ENCODE measurements at places on chromosomes 1 and 21.

DNA sequence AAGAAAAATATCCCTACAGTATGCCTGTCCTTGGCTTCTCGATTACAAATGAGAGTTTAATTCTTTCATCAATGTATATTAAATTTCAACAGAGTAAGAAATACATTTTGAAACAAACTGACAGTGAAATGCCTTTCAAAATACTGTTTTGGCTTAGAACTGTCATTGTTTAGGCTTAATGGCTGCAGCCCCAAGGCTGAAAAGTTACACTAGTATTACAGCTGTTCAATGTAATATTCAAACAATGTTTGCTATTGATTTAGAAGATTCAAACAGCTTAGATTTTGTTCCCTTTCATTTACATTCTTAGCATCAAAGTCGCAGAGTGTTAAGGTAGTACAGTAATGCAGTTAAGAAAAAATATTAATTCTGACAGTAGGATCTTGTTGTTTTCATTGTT, 882.9 kb upstream of the ADGRL2 start:
- no peak for DNase-seq

DNA sequence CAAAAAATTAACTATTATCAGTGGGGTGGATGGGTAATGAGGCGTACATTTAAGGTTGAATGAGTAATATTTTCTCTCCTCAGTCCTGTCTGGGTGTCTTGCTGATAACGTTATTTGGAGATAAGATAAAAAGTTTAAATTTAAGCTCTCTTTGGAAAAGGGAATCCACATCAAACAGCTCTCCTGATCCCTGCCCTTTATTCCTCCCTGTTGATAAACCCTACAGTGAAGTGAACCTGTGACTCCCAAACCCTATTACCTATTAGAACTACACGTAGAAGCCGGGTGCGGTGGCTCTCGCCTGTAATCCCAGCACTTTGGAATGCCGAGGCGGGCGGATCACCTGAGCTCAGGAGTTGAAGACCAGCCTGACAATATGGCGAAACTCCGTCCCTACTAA, 9.9 kb upstream of the GPR161 start:
- no peak for DNase-seq

DNA sequence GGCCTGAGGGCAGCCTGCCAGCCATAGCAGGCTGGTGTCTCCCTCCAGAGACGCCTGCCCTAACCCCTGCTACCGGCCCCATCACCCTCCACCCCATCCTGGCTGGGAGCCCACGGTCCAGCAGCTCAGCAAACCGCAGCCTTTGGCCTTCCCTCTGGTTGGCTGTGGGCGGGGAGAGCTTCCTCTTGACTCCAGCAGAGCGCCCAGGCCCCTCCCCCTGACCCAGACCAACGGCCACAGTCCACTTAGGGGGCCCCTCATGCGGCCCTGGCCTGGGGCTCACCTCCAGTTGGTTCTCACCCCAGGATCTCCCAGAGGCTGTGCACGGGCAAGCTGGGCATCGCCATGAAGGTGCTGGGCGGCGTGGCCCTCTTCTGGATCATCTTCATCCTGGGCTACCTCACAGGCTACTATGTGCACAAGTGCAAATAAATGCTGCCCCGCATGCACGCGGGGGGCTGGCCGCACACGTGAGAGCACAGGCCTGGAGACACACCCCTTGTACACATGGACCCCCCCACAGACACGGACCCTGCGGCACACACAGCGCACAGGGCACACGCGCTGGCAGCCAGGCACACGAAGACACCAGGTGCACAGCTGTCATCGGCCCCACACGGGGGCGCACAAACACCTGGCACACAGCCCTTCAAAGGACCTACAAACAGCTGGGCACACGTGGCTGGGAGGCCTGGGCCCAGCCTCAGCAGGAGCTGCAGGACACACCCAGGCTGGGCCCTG, 3.1 kb downstream of the SMIM1 start:
- peak; percentile 58 for DNase-seq

DNA sequence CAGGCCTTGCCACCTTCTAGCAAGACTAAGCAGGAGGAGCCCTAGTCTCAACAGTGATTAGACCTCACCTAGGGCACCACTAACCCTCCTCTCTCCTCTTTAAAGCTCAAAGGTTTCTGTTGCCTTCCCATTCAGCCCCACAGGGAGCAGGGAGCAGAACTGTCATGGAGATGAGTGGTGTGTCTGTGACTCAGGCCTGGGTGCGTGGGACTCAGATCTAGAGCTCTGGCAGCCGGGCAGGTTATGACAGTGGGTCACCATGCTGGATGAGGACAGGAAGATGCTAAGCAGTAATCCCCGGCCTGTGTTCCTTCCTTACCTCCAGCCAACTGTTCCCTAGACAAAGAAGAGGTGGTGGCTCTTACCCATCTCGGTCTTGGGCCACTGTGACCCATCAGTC, 60.1 kb upstream of the COA6 start:
- DNase-seq, result no peak

DNA sequence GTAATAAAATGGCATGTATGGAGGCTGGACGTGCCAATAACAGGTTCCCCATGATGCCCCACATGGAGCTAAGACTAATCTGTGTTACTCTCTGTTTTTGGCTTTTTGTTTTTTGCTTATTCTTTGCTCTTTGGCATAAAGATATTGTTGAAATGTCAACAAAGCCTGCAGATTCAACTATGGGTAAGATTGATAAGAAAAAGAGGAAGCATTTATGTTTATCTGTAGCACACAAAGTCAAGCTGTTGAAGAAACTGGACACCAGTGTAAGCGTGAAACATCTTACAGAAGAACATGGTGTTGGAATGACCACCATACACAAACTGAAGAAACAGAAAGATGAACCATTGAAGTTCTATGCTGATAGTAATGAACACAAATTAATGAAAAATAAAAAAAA, 402.7 kb downstream of the LTN1 start:
- no peak for DNase-seq

DNA sequence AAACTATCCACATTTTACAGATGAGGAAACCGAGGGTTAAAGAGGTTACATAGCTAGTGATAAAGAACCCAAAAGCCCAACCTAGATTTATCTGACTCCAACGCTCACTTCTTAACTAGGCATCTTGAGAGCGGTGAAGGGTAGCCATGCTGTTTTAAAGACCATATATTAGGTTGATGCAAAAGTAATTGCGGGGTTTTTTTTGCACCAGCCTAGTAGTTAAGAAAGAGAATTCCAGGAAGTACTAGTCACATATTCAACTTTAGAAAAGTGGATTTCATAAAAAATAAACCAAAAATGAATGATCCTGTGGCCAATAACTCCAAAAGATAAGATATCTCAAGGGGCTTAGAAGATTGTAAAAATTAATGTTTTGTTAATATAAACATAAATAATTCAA, 162.1 kb downstream of the GLUL start:
- DNase-seq, result no peak

- DNase-seq, result no peak
These were observed 1.2 kb downstream of the CHD5 start for GRCh38 chr1:6178751-6179563.

DNA sequence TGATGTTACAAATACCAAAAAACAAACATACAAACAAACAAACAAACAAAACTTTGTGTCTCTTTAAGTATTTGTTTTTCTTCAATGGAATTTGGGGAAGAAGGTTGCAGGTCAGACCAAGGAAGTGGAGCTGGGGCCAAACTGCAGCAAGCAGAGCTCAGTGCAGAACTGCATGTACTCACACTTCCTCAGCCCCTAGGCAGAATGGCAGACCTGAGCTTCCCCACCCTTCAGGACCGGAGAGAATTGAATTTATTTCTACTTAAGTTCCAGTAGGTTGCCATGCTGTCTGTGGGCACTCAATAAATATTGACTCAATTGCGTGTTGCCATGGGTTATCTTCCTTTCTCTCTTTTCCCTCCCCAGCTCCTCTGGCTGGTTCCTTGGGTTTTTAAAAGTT, 173.6 kb downstream of the PTGER3 start:
- DNase-seq, result no peak

GRCh38 chr1:109625601-109626560, 6.2 kb downstream of the AMPD2 start:
- no peak for DNase-seq

- no peak for DNase-seq
These were observed 4.8 kb upstream of the TTC4 start for GRCh38 chr1:54710841-54711240.

DNA sequence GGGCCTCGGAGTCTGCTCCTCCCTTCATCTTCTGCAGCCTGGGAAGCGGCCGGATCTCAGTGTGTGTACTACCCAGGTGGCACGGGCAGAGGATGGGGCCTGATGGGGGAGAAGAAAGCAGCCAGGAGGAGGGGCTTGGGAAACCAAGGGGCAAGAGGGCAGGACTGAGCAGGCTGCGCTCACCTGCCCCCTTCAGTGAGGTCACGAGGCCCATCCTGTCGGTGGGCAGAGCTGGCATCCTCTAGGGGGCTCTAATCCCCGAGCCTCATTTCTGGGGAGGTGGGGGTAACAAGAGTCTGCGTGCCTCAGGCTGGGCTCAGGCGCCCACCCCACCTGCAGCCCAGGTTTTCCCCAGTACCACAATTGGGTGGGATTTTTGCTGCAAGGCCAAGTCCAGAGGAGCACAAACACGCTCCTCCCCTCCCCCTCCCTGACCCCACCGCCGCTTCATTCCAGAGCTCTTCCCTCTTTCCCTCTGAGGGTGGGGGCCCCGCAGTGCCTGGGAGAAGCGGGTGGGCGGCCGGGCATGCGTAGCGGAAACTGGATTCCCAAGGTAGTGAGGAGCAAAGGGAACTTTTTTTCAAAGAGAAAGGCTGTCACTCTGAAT, 1.8 kb upstream of the WNT3A start:
- DNase-seq, result no peak

DNA sequence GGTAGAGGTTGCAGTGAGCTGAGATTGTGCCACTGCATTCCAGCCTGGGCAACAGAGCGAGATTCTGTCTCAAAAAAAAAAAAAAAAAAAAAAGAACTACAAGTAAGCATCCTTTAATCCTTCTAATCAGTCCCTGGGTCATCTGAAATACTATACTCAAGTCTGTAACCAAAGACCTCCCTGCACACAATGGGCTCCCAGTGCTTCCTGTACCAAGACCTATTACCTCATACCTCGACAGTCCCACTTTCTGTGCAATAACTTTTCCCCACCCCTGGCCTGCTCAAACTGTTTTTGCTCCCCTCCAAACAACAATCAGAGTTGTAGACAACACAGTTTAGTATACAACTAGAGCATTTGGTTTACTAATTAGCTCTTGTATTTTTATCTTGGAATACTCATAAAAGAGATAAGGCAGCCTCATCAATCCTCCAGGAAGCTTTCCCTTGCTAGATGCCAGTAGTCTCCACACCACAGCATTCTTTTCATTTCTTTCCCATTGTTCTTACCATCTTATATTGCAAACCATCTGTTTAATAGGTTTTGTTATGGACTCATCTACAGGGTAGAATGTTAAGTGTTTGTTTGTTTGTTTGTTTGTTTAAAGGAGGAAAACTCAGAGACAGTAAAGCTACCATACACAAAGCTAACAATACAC, 19.2 kb upstream of the RLF start:
- no peak for DNase-seq

DNA sequence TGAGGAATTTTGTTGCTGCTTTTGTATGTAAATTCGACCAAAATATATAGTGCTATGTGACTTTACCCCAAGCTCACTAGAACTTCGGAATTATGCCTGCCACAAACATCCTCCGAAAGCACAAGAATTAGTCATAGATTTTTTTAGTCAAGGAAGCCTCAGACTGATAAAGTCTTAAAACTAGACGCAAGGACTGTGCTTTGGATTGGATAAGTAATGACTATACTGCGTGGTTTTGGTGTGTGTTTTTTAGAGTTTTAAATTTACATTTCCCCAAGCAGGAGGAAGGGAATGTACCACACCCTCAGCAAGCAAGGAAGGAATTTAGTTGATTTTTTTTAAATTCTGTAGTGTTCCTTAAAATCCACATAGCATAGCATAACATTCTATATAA, 10.3 kb downstream of the WLS start:
- no peak for DNase-seq

DNA sequence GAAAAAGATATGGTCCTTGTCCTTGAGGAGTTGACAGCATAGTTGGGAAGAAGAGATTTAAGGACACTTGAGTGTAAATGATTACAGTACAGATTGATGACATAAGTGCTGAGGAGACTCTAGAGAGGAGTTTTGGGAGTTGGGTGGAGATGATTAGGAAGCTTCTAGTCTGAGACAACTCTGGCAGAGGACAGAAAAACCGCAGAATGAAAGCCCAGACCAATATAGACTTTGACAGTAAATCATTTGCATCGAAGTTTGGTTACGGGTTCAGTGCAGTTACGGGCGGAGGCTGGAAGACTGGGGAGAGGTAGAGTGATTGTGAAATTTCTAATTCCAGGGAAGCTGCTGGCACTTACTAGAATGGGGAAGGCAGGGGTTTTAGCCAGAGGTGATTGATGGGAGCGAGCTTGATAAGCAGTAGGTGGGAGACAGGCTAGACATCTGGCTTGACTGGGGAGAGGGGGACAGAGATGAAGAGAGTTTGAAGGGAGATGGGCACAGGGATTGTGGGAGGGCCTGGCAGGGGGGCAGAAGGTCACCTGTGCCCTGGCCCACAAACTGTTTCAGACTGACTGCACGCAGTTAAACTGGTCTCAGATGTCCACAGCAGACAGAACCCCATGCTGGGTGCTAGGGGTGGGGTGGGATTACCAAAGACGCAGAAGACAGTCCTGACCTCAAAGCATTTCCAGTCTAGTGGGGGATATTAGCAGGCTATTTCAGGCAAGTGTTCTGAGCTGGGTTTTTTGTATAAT, 20.1 kb downstream of the SH2D2A start:
- no peak for DNase-seq

DNA sequence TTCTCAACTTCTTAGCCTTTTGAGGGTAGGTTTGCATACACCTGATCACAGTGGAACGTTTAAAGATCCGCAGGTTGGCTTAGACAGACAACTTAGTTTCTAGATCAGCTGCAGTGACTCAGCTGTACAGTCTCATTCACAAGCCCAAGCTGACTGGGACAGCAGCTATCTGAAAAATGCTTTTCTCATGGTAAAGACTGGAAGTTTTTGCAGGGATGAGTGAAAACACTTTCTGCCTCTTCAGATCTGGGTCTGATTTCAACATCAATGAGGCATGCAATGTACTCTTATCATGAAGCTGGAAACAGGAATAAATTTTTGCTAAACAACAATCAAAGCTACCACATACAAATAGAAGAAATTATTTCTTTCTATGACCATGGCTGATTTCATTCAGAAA, 61.1 kb upstream of the PTBP2 start:
- no peak for DNase-seq

- no peak for DNase-seq
These were observed 101.1 kb downstream of the RAVER2 start for GRCh38 chr1:64845831-64846425.

- no peak for DNase-seq
These were observed 4.2 kb downstream of the FLAD1 start for GRCh38 chr1:154987326-154987725.

GRCh38 chr1:228988664-228989063, 253.4 kb downstream of the RHOU start:
- DNase-seq, result no peak

- no peak for DNase-seq
These were observed 2.0 kb upstream of the ZNF678 start for GRCh38 chr1:227561241-227561907.

DNA sequence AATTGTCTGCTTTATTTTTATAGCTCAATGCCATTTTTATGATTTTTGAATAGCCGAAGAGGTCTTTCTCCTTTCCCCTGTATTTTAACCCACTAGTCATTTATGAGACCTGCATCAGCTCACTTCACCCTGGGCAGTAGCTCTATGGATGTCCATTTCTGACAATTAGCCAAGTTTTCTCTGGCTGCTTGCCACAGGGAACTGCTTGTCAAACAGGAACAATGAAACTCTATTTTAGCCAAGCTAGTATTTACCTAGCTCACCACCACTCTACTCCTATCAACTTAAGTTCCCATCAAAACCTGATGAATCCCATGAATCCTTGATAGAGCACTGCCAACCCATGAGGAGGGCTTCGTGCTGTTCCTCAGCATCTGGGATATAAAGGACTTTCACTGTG, 406.7 kb downstream of the RWDD3 start:
- no peak for DNase-seq
